Progenitor cell of endocrine pancreas (in vitro differentiated cells): ENCODE measurements at places on chromosomes 5 and 9. TPM values are rescaled to one million over a fixed set of nuclear protein-coding genes. Genes with fewer than 3 reads are reported as not detected.

POLR1E gene
- total RNA-seq: 22.2 and 22.4 TPM in 2 replicates

CNTFR gene
- 2.3 and 2.7 TPM in 2 replicates for total RNA-seq

DNA sequence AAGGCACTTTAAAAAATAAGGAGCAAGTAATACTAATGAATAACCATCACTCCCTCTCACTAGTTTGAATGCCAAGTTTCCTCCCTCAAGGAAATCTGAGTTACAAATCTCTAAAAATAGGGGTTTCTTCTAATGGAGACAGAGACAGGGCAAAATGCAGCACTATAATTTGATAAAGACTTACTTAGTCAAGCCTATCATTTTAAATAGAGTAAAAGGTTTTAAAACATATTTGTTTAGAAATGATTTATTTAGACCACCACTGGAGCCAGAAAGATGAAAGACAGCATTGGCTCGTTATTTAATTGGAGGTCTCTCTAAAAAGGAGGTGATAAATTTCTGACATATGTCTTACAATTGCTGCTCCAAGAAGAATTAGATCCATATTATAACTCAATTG lies 228.7 kb downstream of the TLE1 start:
- DNase-seq: no peak

GRCh38 chr9:134390537-134390936 lies 64.3 kb downstream of the RXRA start:
- no peak for DNase-seq

GRCh38 chr5:135535820-135536801 lies at the start of gene NEUROG1:
TSS of gene NEUROG1 (minus strand) at chr5:135535964. CDS start at chr5:135535690, 274 bp downstream.
- DNase-seq: no peak

LRRC14B gene
- not detected in 2 replicates for total RNA-seq

DNA sequence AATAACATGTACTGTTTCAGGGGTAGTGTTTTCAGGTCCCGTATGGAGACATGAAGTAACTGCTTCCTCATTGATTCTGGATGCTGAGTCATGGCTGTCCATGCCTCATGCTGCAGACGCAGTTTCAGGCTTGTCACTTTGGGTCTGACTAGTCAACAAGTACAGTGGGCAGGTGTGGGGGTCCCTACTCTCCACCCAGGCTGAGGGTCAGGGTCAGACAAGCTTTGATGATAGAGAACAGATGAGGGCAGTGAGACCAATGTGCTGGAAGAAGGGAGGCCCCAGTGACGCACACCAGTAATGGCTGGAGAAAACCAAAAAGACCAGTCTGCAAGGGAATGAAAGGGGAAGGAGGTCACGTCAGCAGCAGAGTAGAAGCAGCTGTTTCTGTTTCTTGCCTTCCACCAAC lies 80.0 kb upstream of the NFIL3 start:
- DNase-seq: no peak

- no peak for DNase-seq
Measured at GRCh38 chr5:3011764-3012017, 260.2 kb upstream of the IRX2 start.

- DNase-seq: no peak
Measured at GRCh38 chr5:103539376-103540330, 22.9 kb downstream of the NUDT12 start.

- DNase-seq: no peak
Measured at GRCh38 chr9:96293498-96294158, 8.3 kb downstream of the HSD17B3 start.

GRCh38 chr5:67066815-67067214 lies 129.8 kb downstream of the CD180 start:
- DNase-seq: no peak

ENTPD2 gene
- total RNA-seq: 0.19 and 0.51 TPM in 2 replicates

DNA sequence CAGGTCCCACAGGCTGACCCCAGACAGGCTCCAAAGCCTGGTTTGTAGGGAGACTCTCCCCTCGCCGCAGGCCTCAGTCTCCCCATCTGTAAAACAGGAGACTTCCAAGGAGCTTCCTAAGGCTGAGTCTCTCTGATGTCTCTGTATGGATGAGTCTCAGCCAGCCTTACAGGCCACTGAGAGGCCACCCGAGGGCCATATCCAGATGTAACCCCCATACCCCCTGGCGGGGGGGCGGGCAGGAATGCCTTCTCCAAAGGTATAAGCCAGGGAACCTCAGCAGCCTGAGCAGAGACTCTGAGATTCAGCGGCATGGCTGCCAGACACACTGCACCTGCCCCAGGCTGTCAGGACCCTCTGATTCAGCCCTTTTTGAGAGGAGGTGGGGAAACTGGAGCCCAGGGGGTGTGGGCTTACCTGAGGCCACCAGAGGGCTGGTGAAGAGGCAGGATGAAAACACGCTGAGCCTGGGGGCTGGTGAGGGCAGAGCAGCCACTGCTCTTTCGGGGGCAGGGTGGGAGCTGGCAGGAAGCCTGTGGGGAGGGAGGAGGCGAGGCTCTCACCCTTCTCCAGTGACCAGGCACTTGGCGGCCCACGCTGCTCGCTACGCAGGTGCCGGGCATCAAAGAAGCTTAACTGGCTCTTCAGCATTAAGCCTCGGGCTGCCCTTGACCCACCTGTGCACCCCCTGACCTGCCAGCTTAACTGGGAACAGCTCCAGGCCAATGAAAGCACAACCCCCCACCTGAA lies 5.5 kb upstream of the SUSD3 start:
- DNase-seq: no peak

C9orf50 gene
- 0.27 and 0.43 TPM in 2 replicates for total RNA-seq

CYFIP2 gene
- total RNA-seq: 85.1 and 88.5 TPM in 2 replicates

DNA sequence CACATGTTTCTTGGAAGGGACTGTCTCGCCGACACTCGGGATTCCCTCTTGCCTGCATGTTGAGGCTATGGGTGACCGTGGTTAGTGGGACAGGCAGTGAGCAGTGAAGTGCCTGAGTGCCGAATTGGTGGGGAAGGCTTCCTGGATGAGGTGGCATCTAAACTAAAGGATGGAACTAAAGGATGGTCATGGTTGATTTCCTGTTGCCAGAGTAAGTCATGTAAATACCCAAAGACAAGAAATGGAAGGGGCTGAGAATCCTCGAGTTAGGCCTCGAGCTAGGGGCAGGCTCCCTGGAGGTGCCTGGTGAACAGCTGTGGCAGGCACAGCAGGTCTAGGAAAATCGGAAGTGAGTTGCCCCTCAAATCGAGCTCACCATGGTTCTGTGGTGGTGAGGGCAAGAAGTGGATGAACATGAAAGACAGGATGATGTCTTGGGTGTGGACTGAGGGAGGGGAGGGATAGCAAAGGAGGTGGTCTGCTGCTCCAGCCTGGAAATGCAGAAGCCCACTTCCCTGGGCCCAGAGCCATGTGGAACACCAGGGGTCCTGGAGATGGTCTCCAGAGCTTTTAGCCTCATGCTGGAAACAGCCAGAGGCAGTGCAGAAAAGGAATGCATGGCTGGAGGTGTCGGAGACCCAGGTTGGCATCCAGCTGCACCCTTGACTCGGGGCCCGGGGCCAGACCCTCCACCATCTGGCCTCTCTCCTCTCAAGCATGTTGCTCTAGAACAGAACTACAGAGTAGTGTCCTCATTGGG lies 12.2 kb downstream of the CD74 start:
- DNase-seq: no peak

ZNF169 gene
- 9.1 and 10.6 TPM in 2 replicates for total RNA-seq

LRRC70 gene
- 0.75 and 0.77 TPM in 2 replicates for total RNA-seq

PPP2CA gene
- total RNA-seq: 157 and 164 TPM in 2 replicates
